GM20000 (cell line): ENCODE measurements at places on chromosomes 6 and 20.

DNA sequence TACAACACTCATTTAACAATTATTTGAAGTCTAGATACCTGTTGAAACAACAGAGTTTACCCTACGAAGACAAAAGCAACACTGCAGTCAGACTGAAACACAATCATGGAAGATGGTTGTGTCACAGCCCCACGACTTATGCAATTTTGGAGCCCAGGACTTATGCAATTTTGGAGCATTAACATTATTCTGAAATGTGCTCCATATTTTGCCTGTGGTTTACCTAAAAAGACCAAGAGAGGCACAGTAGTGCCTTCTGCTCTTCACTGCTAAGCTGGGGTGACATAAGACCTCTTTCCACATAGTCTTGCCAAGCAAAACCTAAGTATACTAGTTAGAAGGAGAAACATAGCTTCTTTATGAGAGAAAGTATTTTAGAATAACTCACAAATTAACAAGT is 216.5 kb downstream of the PTPRK start:
- DNase-seq, result no peak

- DNase-seq, result no peak
These were observed 126.5 kb downstream of the PACRG start for GRCh38 chr6:162854228-162854627.

- DNase-seq, result peak; percentile 47
These were observed 10.3 kb downstream of the MTO1 start for GRCh38 chr6:73471686-73472290.

DNA sequence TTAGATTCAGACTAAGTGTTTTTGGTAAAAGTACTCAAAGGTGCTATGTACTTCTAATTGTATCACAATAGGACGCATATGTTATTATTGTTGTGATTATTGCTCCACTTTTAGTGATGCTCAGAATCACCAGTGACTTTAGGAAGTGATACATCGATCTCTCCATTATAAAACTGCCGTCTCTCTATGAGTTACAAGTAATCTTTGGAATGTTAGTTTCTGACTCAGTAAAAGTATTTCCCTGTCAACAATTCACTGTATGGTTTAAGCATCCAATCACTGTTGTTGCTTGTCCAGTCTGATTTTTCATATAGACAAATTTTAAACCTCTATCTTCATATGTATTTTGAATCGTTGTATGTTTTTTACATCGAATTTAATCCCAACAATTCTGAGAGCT is 9.4 kb downstream of the DCBLD1 start:
- DNase-seq, result no peak

GRCh38 chr20:20683481-20684321 is 28.7 kb downstream of the RALGAPA2 start:
- no peak for DNase-seq

DNA sequence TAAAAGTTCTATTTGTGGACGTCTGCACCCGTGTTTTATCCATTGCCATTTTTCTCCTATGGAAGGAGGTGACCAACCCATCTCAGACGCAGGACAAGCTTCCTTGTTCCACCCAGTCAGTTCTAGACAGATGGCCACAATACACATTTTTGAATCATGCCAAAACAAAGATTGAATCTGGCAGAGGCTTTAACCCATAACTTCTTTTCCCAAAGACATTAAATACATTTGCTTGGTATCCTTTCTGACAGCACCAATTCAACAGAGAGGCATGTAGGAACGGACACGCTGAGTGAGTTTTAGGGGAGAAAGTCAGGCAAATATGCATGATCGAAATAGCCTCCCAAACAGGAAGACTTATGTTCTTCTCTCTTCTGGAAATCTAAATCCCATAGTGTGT is 552.7 kb upstream of the AGPAT4 start:
- no peak for DNase-seq

DNA sequence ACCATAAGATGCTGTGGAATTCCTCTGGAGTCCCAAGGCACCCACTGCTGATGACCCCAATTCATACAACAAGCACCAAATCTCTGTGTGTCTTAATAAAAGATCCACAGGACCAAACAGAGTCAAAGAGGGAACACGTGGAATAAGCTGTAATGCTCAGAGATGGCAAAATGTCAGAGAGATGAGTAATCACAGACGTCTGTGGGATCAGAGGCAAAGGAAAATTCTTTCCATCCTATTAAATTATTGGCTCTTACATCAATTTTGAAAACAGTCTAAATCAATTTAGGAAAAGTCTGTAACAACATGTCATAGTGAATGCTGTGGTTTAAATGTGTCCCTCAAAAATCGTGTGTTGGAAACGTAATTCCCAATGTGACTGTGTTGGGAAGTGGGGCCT is 17.5 kb upstream of the SAMD3 start:
- no peak for DNase-seq

DNA sequence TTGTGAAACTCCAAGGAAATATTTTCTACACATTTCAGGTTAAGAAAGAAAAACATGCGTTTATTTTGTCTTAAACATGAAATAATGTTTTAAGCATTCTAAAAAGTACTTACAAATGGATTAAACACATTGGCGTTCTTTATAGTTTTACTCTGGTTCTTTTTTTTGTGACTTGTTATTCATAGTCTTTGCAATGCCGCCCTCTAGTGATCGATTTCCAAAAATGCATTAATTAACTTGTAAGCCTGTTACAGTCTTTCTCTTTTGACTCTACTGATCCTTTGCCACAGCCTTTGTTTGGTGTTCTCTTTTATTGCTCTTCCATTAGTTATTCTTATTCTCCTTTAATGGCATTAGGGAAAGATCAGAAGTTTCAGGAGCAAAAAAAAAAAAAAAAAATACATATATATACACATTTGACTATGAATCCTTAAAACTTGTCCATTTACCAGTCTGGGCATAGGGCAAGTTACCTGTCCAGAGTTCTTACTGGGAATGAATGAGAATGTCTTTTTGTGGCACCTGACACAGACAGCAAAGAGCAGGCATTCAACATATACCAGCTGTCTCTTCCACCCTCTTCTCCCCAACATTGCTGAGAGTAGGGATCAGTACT is 59.9 kb downstream of the MACROD2 start:
- peak; percentile 29 for DNase-seq

GRCh38 chr20:48378976-48379675 is 448.7 kb downstream of the PREX1 start:
- no peak for DNase-seq

DNA sequence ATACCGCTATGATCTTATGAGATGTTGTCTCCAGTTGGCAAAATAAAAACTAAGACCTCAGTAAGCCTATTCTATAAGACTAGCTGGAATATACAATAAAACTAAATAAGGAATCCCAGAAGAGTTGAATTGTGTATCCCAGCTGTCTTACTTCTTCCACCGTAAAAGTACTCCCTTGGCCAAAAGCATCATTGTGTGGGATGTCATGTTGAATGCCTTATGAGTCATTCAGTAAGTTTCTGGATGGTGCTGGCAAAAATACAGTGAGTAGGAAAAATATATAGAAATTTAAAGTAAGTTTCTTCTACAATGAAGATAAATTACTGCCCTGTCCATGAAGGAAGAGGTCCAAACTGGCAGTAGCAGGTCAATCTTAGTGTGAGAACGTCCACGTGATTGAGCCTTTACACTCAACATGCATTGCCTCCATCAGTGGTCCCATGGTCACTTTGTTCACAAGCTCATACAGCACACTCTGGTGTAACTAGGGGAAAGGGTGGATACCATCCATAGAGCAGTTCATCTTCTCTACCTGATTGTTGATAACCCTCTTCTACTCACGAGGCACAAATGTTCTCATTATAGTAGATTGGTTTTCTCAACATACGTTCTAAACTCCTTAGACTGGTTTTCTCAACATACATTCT is 13.7 kb upstream of the ZNF318 start:
- DNase-seq, result no peak

DNA sequence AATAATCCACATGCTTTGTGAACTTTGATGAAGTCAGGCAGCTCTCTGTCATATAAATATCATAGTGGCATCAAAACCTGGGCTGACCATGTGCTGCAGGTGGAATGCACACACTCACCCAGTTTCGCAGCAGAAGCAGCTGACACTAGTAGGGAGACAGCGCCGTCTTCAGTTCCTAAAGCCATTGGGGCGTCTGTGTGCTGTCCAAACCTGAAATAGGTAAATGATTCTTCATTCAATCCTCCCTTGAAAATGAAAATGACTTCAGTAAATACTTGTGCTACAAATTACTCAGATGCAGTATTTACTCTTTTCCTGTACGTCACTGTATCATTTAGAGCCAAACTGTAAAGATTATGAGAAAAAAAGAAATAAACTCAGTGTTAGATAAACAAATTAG is 127.5 kb downstream of the EYA4 start:
- DNase-seq, result no peak

GRCh38 chr20:48339190-48339985 is 488.4 kb downstream of the PREX1 start:
- DNase-seq, result peak; percentile 74

DNA sequence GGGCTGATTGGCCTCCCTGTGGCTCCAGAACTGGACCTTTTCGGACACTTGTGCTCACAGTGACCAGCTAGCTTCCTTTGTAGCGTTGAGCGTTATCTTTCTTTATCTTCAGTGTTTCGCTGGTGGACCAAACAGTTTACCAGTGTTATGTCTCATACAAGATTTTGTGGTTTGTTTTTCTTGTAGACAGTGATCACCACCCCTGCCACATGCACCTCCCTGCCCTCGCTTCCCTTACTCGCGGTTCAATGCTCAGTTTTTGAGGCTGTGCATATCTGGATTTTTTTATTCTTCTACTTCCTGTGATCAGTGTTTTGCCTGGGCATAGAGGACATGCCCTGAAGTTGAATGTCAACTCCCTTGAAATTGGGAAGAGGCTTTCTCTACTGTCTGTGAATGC is 16.4 kb downstream of the MYT1 start:
- no peak for DNase-seq

- no peak for DNase-seq
These were observed 53.8 kb downstream of the DNAAF9 start for GRCh38 chr20:3353646-3354045.

GRCh38 chr6:55064711-55065420 is 109.4 kb upstream of the HCRTR2 start:
- no peak for DNase-seq

DNA sequence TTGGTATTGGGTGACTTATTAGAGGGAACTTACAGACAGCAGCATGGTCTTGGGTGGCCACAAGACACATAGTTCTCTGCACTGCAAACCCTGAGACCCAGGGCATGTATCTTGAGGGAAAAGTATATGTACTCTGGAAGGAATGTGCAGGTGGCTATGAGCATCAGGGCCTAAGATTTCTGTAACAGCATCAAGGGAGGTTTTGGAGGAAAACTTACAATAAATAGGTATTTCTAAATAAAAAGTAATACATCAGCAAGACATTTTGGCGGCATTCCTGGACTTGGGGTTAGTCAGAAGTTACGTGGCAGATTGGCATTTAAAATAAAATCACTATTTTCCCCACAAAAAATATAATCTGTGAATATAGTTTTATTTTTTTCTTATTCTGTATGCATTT is 8.0 kb upstream of the STX7 start:
- no peak for DNase-seq

GRCh38 chr20:55090286-55090685 is 614.9 kb downstream of the DOK5 start:
- DNase-seq, result no peak

GRCh38 chr20:10603378-10603777 is 70.4 kb downstream of the JAG1 start:
- no peak for DNase-seq

DNA sequence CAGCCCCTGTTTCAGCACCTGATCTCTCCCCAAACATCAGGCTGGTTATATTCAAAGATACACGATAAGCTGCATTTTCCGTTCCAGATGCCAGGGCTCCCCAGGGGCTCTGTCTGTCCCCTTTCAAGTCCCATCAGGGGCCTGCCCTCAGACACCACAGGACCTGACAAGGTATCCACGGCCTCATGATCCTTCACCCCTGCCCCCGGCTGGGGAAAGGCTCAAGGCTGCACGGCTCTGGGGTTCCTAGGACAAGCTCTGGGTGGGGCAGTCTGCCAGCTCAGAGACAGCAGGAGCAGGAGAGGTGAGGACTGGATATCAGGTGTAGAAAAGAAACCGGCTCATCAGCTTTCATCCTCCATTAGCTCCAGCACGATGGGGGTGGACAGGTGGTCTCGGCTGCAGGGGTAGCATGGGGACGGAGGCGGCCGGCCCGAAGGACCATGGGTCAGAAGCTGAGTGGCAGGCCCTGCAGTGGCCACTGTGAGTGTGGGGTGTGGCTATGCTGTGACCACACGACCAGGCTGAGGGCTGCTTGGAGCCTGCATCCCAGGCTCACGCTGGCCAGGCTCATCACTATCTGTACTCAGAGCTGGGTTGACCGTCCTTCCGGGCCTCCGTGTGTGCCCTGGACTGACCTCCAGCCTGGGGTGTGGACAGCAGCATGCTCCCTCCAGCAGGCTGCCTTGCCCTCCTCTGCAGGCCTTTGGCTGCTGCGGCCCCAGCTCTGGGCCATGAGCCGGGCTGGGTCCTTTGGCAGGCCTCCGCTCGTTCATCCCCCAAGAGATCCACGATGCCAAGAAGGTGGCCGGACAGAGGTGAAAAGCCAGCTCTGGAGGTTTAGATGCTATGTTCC is 386.2 kb downstream of the THBS2 start:
- no peak for DNase-seq

- DNase-seq, result no peak
These were observed 569.7 kb upstream of the CITED2 start for GRCh38 chr6:139944131-139944530.

GRCh38 chr6:14546036-14546435 is 428.5 kb downstream of the CD83 start:
- no peak for DNase-seq

- DNase-seq, result no peak
These were observed 22.9 kb downstream of the ADTRP start for GRCh38 chr6:11755725-11756124.

- no peak for DNase-seq
These were observed 77.1 kb upstream of the RNF217 start for GRCh38 chr6:124885171-124885570.

GRCh38 chr6:142047934-142048592 is 84.7 kb upstream of the GJE1 start:
- no peak for DNase-seq

- DNase-seq, result no peak
These were observed 6.9 kb downstream of the VGLL2 start for GRCh38 chr6:117272032-117272866.

- DNase-seq, result no peak
These were observed 87.7 kb downstream of the PDE7B start for GRCh38 chr6:135939208-135939591.
